ENCODE measurements at places on chromosomes 11 and 22.
A peak's percentile ranks its signal among the peaks of the same experiment; 100 is the strongest.

DNA sequence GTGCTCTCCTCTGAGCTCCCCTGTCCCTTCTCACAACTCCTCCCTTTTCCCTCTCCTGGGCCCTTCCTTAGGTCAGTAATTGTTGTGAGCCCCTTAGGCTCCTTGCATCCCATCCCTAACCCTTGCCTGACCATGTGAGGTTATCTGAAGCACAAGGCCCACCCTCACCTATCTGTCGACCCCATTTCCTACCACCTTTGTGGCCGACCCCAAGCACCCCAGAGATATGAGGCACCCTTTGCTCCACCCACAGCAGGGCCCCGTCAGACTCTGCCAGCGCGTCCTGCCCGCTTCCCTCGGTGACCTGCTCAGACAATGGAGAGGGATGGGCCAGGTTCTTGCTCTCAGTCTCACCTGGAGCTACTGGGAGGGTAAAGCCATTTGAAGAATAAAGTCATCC lies 1.3 kb downstream of the GNG3 start:
- DNase-seq = peak; percentile 72

DNA sequence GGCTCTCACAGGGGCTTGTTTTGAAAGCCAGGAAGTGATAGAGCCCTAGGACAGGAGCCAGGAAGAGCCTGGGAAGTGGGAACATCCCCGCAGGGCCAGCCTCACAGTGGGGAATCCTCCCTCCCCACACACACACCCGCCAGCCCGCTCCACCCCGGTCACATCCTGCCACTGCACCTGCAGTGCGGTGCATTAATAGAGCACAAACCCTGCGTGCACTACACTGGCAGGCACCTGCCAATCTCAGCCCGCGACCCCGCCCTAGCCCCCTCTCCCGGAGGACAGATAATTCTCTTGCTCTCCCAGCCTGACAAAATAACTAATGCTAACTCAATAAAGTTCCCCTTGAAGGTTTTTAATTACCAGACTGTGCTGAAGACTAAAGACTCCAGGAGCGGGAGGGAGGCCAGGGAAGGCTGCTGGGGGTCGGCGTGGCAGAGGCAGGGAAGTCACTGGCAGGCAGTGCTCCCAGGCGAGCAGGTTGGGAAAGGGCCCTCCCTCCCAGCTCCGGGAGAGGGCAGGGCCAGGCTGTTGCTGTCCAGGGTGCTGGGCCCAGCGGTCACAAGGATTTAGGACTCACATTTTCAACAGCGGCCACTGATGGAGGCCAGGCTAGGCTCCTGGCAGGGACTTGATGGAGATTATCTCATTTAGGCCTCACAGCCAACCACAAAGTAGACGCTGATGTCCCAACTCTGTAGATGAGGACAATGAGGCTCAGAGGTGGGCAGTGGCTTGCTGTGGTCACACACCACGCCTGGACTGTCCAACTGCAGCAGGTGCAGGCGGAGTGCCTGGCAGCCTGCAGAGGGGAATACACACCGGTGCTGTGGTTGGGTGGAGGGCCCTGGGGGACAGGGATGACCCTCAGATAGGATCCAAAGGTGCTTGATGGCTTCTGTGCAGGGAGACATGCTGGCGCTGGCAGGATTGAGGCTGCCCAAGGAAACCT lies 23.9 kb upstream of the TCF20 start:
- peak; percentile 69 for DNase-seq

DNA sequence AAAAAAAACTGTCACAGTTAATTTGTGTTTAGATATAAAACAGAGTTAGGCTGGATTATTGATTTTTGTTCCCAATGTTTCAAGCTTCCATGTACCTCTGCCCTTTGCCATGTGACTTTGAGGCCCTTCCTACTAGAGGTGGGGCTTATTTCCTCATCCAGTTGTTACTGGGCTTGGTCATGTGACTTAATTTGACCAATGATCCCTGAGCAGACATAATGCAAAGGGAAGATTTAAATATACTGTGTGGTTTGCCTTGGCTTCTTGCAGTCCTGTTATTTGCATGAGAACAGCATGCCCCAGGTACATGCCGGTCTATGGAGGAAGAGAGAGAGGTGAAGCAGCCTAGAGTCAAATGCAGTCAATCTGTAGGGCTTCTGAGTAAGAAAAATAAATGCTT lies 347.0 kb downstream of the MIAT start:
- no peak for DNase-seq

DNA sequence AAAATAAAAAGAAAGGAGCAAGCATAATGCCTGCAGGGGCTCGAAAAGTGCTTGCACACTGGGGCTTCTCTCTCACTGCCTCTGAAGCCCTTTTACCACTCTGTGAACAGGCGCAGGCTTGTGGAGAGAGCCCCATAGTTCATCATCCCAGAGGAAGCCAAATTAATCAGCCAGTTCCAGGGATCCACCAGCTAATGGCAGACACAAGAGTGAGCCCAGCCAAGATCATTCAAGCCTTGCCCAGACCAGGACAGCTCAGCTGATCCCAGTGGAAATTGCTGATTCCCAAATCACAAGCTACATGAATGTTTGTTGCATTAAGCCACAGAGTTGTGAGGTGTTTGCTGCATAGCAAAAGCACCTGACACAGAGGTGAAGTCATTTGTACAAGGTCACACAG lies 135.3 kb downstream of the CHST1 start:
- no peak for DNase-seq

DNA sequence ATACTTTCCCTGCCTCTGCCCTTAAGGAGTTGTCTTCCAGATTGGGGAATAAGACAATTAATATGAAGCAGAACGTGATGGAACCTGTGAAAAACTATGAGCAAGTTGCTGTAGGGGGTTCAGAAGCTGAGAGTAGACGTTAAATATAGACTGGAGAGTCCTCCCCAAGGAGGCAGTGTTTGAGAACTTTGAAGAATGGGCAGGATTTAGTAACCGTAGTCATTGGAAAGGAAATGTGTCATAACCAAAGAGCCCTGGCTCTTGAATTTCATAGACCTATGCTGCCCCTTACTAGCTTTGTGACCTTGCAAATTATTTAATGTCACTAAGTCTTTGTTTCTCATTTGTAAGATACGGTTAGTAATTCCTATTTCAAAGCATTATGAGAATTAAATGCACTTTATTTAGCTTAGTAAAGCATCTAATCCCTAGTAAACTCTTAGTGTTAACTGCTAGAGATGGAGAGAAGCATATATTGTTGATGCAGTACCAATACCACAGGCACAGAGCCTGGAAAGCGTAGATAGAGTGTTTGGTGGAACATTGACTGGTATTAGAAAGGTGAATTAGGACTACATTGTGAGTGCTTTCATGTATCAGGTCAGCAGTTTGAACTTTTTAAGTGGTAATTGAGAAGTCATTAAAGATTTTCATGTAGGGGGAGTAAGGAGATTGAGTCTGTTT lies 54.1 kb downstream of the MCAM start:
- DNase-seq = no peak

GRCh38 chr11:130911306-130911705 lies 5.0 kb downstream of the SNX19 start:
- DNase-seq = no peak

GRCh38 chr11:47395223-47396048 lies 13.0 kb upstream of the SLC39A13 start:
- DNase-seq = no peak
